RPMI7951 (cell line): ENCODE measurements at places on chromosomes 2 and 18. TPM values are rescaled to one million over a fixed set of nuclear protein-coding genes. Genes with fewer than 3 reads are reported as not detected.

CAPN14 gene
- 0.96 and 1.3 TPM in 2 replicates for total RNA-seq

STK11IP gene
- total RNA-seq, result 16.8 and 20.7 TPM in 2 replicates

MC4R gene
- total RNA-seq, result not detected in 2 replicates

LRP2 gene
- not detected in 2 replicates for total RNA-seq

CYP27A1 gene
- 19.9 and 20.5 TPM in 2 replicates for total RNA-seq

CYP26B1 gene
- 3.5 and 4.3 TPM in 2 replicates for total RNA-seq

KCNJ3 gene
- not detected in 2 replicates for total RNA-seq

TMEM247 gene
- not detected in 2 replicates for total RNA-seq

RBFA gene
- 15.6 and 22.3 TPM in 2 replicates for total RNA-seq

DSG4 gene
- total RNA-seq, result not detected in 2 replicates

PDCD1 gene
- total RNA-seq, result not detected in 2 replicates

VRK2 gene
- 29.8 and 38.4 TPM in 2 replicates for total RNA-seq

GLI2 gene
- 3.2 and 3.9 TPM in 2 replicates for total RNA-seq

RAX gene
- not detected in 2 replicates for total RNA-seq

WNT10A gene
- 0.72 and 1.4 TPM in 2 replicates for total RNA-seq

DNA sequence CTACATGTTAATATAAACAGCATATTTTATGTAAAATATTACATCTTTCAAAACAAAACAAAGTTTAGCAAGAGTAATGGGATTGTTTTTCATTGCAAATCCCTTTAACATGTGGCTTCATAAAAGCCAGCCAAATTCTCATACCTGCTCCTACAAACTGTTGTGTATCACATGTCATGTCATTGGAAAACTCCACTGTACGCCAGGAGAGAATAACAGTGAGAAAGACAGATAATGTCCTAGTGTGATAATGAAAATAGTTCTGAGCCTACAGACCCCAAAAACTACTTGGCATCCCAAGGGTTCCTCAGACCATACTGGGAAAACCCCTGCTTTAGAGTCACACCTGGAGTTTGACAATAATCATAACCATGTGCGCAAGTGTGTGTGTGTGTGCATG is 182.7 kb upstream of the HNRNPA3 start:
- no peak for DNase-seq

DNA sequence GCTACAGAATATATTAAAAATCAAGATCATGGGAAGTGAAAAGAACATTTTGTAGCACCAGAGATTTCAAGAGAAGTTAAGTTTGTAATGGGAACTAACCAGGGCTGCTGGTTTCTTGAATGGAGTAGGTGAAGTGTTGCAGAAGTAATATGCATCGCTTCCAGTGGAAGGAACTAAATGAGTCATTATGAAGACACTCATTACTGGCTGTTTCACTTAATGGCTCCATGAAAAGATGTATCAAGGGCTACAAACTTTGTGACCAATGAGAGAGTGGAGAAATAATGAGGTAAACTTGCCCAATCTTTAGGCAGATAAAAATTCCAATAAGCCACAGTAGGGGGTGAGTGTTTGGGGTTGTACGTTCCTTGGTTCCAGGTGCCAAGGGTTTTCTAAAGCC is 380.4 kb upstream of the POU3F3 start:
- DNase-seq, result no peak

- DNase-seq, result no peak
Measured at GRCh38 chr18:76937597-76937996, 115.2 kb downstream of the ZNF236 start.

GRCh38 chr2:12642859-12643258 is 73.9 kb upstream of the TRIB2 start:
- DNase-seq, result no peak

DNA sequence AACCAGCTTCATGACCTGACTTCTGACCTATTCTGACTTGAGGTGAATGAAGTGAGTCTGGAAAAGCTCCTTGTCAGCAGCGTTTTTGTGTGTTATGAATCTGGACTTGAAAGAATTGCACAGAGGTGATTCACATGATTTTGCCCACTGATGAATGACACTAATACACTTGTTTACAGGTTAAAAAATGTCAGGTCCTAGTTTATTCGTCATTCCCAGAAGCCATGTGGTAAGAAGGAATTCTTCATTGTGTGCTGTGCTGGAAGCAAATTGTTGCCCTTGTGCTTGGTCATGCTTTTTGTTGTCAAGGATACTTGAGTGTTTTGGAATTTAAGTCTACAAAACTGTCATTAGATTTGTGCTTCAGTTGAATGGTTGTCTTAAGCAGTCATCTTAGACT is 15.5 kb downstream of the SEC11C start:
- peak; percentile 21 for DNase-seq

- no peak for DNase-seq
Measured at GRCh38 chr18:22486667-22487066, 69.0 kb upstream of the CTAGE1 start.

GRCh38 chr18:50642439-50642838 is 82.6 kb downstream of the MAPK4 start:
- no peak for DNase-seq

DNA sequence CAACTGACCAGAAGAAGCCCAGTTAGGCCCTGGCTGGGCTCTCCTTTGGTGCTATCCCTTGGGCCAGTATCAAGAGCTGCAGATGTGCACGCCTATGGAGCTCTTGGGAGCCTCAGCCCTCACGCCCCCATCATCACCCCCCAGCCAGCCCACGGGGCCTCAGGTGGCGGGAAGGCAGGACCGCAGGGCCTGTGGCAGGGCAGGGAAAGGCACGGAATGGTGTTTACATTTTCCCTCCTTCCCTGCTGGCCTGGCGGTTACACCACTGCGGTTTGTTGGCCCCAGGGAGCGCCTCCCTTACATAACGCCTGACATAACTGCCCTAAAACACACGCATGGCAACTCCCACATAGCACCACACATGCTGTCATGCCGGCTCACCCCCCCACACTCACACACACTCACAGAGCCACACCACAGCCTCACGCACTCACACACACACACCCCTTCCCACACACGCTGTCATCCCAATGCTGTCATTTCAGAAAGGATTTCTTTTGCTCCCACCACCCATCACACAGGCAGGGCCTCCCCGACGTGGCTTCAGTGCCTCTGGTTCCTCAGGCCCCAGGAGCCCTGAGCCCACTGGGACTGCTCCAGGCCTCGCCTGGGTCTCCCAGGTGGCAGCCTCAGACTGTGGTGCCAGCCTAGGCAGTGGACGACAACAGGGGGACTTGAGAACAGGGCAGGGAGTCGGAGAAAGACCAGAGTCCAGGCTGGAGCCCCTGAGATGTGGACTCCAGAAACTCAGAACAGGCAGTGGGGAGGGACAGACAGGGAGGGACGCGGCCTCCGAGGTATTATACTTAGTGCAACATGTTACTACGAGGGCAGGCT is 15.7 kb downstream of the ZFP36L2 start:
- peak; percentile 13 for DNase-seq

GRCh38 chr2:64394153-64394552 is 59.8 kb upstream of the LGALSL start:
- DNase-seq, result no peak

DNA sequence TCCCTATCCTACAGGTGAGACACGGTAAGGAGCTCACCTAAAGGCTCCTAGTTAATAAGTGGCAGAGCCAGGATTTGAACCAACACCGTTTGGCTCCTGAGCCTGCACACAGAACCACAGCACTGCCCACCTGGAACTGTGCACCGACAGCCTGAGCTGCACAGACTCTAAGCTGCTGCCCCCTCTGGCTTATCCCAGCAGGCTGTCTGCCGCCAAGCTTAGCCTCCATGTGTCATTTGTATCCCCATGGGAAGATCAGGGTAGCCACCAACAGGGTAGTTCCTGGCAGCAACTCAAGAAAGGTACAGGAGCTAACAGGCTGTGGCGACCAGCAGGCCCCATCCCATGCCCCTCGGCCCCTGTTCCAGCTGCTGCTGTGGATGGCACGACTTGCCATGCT is 135.7 kb downstream of the LRRC30 start:
- DNase-seq, result no peak

DNA sequence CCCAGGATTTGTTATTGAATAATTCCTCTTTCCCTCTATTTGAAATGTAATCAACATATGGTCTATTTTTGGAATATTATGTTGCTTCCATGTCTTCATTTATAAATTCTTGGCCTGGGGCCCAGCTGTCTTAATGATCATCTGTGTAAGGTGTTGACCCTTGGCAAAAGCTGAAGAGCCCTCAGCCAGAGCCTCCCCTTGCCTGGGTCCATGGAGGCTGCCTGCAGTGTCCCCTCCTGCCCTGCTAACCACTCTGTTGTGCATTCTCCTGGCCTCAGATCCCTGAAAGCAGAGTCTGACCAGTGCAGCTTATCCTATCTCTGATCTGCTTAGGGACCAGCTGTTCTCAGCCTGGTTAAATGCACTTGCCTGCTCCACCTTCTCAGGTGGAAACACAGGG is 226.1 kb upstream of the APCDD1 start:
- DNase-seq, result peak; percentile 13

- DNase-seq, result no peak
Measured at GRCh38 chr2:155733091-155733853, 599.2 kb downstream of the NR4A2 start.

DNA sequence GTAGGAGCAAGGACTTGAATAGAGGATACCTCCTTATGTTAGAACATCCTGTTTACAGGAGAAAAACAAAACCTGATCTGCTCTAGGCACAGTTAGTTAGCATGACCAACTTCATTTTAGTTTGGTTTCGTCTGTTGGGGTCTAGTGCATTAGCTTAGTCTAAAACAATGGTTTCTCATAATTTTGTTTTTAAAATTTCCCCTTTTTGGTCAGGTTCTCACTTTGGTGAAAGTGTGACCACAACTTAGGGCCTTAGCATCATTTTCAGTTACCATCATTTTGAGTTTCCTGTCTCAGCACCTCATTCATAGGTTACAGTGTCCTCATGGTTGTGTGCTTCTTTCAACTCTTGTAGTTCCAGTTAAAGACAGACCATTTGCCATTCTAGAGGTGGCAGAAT is 1277.0 kb upstream of the SLC39A10 start:
- no peak for DNase-seq

DNA sequence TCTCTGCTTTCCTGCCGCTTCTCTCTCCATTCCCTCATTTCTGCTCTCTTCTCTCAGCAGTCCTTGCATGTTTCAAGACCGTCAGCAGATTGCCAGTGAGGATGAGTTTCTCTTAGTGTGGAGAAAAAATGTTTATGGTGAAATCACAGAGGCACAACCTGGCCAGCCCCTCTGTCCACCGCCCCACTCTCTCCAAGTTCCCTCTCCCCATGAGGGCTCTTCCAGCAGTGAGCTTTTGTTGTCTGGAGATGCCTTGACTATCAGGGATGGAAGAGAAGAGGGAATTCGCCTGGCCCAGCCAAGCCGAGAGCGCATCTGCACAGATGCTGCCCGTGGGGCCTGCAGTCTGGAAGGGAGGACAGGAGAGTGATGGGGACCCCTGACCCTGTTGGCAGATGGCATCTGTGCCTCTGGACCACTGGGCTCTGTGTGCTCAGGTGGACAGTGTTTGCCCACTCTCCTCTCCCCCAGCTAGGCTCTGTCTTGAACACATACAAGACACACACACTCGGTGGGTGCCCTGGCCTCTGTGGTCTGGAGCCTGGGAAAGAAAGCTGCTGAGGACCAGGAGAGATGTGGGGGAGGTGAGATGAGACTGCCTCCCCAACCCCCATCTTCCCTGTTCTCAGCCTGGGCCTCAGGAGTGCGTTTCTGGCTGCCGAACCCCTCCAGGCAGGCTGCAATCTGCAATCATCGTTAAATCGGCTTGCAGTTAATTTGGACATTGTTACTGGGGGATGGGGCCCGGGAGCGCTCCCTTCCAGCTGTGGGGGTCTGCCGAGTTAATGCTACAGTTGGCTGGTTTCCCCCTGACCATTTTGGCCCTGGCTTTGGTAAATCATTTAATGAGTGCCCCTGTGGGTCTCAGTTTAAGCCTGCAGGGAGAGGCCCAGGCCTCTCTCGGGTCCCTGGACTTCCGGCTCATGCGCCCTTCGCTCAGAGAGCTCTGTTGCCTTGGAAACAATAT is 4.5 kb downstream of the ITM2C start:
- DNase-seq, result no peak

DNA sequence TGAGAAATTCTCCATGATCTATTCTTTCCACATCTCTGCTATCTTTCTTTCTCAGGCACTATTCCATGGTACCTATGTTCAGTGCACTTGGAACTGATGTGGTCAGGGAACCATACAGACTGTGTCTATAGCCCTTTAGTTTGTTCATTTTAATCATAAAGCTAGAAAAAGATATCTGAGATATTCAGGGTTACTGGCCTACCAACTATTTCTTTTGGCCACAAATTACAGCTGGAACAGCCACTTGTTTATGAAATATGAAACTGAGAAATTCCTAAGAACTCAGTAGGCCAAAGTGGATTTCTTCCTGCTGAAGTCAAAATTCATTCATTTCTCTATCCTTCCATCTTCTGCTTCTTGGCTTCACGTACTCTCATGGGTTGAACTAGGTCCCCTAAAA is 22.8 kb upstream of the LYPD1 start:
- no peak for DNase-seq

GRCh38 chr18:74652392-74652988 is 54.8 kb downstream of the ZNF407 start:
- peak; percentile 31 for DNase-seq

DNA sequence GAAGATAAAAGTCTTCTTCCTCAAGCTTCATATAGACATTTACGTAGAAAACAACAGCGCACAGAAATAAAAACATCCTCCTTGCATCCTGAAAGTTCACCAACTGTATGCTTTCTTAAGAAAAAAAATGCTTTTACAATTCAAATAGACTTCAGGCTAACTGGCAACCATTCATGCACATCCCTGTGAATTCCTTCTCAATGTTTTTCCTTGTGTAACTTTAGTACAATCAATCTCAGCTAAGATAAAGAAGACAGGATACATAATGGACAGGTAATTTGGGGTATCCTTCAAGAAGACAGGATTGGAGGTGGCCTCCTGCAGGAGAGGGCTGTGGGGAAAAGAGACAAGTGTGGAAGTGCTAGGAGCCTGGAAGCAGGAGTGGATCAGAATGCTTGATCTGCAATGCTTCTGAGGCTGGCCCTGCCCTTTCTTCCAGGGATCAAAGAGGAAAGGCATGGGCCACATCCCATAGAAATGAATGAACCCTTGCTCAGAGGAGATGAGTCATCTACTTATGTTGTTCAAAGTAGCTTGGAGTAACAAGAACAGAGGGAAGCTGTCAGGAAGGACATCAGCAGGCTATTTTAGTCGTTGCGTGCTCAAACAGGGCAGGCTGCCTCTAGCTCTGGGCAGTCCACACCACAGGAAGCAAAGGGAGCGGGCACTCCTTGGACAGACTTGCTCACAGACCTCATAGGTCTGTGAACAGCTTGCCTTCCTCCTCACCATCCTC is 126.6 kb downstream of the TMEM131 start:
- peak; percentile 100 for DNase-seq

- peak; percentile 12 for DNase-seq
Measured at GRCh38 chr2:14907014-14907612, 274.6 kb downstream of the LRATD1 start.

GRCh38 chr2:70211595-70211994 is 20.8 kb upstream of the C2orf42 start:
- no peak for DNase-seq
